ENCODE measurements at places on chromosomes 7 and 10.

DNA sequence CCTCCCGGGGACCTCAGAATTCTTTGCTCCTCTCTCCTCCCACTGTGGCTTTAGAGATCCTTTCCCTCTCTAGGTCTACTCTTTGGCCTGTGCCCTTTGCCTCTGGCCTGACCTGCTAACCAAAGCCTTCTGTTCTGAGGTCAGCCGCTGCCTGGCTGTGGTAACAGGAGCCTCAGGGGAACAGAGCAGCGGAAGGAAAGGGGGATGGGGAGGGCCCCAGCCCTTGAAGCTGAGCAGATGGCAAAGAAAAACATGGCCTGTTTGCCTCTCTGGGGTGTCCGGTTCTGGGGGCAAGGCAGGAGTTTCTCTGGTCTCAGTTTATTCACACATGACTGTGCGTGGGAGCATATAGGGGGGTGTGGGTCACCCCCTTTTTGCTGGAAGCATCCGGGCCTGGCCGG, 28.2 kb downstream of the COL26A1 start:
- DNase-seq: no peak

DNA sequence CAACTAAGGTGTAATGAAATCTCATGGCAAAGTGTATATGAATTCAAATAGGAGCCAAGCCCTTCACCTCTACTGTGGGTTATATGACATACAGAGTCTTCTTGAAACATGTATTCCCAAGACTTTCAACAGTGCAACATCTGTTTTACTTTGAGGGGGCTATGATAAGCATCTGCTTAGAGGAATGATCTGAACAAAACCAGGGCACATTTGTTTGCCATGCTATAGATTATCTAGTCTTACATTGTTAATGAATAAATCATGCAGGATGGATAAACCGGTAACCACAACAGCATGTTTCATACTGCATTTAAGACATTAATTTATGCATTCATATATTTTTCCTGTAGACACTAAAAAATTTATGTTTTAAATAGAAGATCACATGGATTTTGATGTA, 1021.9 kb downstream of the LRMDA start:
- no peak for DNase-seq

- DNase-seq: no peak
Observed at GRCh38 chr10:117541405-117541908, 1.1 kb upstream of the EMX2 start.

DNA sequence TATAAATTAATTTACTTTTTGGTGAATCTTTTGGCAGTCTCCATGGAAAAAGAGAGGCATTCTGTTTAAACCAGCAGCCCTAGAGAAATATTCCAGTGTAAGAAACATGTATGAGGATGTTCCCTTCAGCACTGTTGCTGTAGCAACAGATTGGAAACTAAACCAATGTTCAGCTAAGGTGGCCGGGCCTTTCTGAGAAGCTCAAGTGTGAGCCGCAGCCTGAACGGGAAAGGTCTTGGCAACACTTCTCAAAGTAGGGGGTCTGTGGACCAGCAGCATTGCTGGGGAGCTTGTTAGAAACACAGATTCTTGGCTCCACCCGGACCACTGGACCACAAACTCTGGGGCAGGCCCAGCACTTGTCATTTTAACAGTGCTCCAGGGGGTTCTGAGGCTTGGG, 36.2 kb downstream of the RAMP3 start:
- no peak for DNase-seq

- DNase-seq: no peak
Observed at GRCh38 chr10:81042647-81043046, 504.9 kb downstream of the SH2D4B start.

DNA sequence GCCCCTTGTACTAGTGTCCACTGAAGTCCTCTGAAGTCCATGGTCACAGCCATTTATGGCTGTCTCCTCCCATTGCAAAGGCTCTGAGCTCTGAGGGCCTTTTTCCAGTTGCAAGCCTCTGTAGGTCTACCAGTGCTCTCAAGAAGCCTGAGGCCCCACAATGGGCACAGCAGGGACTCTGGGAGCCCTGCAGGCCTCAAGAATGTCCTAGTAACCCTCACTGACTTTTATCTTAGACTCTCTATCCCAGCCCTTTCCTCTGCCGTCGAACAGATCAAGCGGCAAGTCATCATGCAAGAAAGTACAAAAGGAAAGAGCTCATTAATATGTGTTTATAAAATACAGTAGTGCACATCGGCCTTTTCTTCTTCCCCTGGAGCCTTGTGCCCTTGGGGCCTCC, 23.4 kb downstream of the VWA2 start:
- DNase-seq: no peak

- DNase-seq: peak; percentile 42
Observed at GRCh38 chr10:62244785-62245467, 23.7 kb downstream of the RTKN2 start.

GRCh38 chr10:108450280-108450679, 1285.8 kb upstream of the SORCS1 start:
- no peak for DNase-seq

GRCh38 chr7:140168816-140169215, 8.0 kb downstream of the KDM7A start:
- DNase-seq: no peak

Data from NCI-H345 (cell line).